ENCODE measurements at places on chromosomes 3 and 15.
A peak's percentile ranks its signal among the peaks of the same experiment; 100 is the strongest.

DNA sequence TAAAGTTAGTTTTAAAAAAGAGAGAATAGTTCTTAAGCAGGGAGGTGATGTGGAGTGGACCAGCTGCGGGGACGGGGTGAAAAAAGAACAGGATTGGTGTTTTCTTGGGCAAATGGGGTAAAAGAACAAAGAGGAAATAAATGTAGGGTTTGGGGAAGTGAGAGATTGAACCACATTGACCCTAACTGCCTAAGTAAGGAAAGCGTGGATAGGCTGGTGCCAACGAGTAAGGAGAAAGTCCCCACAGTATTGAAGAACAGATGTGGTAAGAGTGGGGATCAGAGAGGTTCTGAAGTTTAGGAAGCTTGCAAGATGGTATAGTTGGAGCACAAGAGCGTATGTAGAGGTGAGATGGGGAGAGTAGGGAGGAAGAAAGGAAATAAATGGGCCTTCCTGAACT lies 17.0 kb downstream of the IREB2 start:
- DNase-seq, result no peak

DNA sequence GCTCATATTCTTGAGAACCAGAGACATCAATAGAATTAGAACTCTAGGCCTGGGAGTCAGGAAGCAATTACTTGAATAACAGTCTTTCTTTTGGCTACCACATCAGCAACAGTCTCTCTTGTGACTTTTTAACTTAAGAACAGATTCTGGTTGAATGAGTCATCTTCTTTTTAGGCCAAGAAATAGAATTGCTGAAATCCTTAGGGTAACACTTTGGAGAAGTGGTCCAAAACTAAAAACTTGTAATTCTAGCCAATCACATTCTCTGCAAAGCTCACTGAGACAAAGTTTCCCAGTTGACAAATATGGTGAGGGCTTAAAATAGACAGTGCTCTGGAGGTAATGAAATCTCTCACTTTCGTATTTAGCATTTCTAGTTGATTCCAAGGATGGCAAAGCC lies 238.0 kb downstream of the SHOX2 start:
- no peak for DNase-seq

- no peak for DNase-seq
These were observed 46.3 kb upstream of the CDV3 start for GRCh38 chr3:133527081-133527715.

- DNase-seq, result no peak
These were observed 8.5 kb upstream of the USP3 start for GRCh38 chr15:63495780-63496488.

GRCh38 chr15:32918547-32918946 lies 200.7 kb downstream of the GREM1 start:
- no peak for DNase-seq

DNA sequence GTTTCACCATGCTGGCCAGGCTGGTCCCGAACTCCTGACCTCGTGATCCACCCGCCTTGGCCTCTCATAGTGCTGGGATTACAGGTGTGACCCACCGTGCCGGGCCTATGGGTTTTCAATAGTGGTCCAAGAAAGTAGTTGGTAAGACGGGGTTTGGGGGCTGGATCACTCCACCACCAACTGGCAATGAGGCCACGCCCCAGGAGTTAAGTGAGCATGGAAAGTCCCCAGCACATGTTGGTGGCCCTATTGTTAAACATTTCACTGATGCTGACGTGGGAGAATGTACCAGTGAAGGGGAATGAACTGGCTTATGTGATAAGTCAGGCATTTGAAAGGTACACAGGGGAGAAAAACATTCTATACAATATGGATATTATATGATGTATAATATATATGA lies 80.4 kb downstream of the CHRD start:
- DNase-seq, result no peak

- no peak for DNase-seq
These were observed 32.6 kb downstream of the ALS2CL start for GRCh38 chr3:46660543-46661523.

DNA sequence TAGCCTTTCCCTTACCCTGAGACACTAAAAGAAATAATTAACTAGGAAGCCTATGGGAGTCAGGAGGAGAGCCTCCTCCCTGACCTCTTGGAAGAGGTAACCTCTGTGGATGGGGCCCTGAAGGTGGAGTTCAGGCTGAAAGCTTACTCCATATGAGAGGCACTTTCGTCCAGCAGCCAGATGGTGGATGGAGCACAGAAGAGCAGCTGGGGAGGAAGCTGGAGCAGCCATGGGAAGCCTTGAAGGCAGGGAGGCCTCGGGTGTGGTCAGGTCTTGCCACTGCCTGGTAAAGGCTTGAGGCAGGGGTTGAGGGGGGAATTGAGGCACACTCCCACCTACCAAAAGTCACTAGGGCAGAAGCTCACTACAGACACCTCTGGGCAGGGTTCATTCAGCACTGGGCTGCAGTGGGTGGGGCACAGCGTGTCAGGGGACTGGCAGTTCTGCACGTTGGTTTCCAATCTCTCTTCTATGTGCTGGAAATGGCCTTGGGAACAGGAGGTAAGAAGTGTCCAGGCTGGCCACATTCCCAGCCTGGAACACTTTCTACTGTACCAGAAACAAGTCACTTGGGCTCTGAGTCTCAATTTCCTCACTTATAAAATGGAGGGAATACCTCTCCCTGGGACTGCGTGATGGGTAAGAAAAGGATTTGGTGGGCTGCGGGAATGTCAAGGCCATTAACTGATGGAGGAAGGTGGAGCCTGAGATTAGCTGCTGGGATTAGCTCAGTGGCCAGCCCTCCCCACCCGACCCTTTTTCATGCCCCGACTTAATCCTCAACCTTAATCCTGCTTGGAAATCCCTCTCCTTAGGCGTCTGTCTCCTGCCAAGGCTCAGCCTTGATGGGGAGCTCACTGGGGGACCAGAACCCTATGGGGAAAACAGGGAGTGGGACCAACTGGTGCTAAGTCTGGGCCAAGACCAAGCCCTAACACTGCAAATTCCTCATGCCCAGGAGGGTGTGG lies 5.4 kb downstream of the PCBP4 start:
- no peak for DNase-seq

DNA sequence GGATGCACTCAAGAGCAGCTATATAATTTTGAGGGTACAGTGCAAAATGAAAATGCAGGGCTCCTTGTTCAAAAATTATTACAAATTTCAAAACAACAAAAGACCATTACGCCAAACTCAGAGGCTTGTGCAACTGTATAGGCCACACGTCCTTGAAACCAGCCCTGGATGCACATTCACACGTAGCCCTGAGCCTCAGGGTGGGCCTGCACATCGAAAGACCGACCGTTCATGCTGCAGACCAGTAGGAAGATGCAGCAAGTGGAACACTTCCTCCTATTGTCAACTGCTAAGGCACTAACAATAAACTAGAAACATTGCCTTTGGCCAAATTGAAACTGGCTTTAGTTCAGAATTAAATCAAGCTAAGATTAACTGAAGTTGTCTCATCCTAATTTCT lies 174.7 kb downstream of the SHOX2 start:
- no peak for DNase-seq

DNA sequence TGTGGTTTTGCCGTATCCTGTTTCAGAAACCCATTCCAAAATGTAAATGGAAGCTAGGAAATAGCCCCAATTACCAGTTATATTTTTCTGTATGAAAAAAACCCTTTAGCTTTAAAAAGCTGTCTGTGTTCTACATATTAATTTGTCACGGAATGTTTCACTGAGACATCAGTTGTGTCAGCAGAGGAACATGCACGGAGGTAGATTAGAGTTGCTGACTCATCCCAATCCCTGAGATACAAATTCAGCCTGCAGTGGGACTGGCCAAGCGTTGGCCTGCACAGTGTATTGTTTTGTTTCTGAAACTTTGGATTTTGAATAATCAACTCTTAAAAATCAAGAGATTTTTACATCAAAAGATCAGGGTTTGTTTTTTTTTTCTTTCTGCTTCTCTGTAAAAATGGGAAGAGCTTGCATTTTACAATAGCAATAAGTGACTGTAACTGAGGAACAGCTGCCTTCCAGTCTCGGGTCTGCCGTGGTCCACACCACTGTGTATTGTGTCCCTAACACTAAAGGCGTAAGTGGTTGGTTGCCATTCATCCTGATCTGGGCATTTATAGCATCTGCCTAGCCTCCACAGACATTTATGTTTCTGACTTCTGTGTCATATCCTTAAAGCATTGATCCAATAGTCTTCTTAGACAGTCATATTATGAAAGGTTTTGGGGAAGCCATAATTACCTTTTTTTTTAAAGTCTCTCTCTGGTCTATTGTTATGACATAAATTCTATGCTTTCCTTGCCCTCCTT lies 218.1 kb downstream of the ADAMTSL3 start:
- no peak for DNase-seq

GRCh38 chr15:49044002-49044401 lies 2.2 kb downstream of the SECISBP2L start:
- DNase-seq, result no peak

- no peak for DNase-seq
These were observed 535 bp downstream of the C2CD4B start for GRCh38 chr15:62164396-62165103.

GRCh38 chr3:156847752-156848448 lies 21.7 kb downstream of the LEKR1 start:
- DNase-seq, result no peak

GRCh38 chr15:37094915-37095711 lies 5.2 kb downstream of the MEIS2 start:
- no peak for DNase-seq

- DNase-seq, result no peak
These were observed 69.7 kb upstream of the ARNT2 start for GRCh38 chr15:80334521-80334920.

GRCh38 chr3:127722091-127722784 lies 49.5 kb downstream of the ABTB1 start:
- no peak for DNase-seq

DNA sequence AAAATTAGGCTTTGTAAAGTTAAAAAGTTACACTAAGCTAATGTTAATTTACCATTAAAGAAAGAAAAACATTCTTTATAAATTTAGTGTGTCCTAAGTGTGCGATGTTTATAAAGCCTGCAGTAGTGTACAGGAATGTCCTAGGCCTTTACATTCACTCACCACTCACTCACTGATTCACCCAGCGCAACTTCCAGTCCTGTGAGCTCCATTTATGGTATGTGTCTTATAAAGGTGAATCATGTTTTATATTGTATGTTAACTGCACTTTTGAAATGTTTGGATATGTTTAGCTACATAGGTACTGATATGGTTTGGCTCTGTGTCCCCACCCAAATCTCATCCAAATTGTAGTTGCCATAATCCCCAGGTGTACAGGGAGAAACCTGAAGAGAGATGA lies 549.7 kb upstream of the EPHA6 start:
- no peak for DNase-seq

GRCh38 chr3:163891771-163892170 lies 1186.5 kb downstream of the SI start:
- no peak for DNase-seq

DNA sequence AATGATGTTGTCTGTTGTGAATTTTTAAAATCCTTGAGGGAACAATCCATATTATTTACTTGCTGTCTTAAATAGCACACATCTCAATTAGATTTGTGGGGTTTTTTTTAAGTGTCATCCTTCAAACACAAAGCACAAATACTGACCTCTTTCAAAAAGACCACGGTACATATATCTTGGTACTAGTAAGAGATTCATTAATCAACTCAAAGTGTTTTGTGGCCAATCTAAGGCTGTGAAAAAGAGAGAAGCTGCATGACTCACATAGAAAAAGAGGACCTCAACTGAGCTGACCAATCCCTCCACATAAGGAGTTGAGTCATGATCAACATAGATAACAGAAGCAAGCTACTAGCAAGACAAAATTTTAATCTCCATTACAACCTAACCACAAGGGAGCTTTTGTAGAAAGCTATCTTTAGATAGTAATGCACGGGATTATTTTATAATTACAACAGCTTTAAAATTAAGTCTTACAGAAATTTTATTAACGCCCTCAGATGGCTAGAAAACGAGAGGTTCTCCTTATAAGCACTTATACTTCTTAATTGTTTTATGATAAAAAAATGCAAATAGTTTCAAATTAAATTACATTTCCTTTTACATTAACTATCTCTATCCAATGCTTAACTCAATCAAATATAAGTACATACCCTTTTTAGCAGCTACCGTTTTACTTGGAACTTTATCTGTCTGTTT lies 60.5 kb downstream of the TOP2B start:
- no peak for DNase-seq

DNA sequence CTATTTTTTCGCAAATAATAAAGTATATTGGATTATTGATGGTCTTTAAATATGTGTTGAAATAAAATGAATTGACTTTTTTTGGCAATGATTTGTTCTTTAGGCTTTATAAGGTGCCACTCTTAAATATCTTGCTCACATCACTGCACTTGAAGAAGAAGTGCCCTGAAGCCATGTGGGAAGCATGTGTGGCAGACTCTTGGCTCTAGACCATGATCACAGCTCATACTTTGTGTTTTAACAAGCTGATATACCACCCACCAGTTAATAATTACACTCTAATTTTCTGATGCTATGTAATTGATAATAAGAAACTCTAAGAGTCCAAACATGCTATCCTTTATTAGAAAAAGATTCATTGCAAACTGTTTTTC lies 52.1 kb upstream of the TGFBR2 start:
- no peak for DNase-seq

DNA sequence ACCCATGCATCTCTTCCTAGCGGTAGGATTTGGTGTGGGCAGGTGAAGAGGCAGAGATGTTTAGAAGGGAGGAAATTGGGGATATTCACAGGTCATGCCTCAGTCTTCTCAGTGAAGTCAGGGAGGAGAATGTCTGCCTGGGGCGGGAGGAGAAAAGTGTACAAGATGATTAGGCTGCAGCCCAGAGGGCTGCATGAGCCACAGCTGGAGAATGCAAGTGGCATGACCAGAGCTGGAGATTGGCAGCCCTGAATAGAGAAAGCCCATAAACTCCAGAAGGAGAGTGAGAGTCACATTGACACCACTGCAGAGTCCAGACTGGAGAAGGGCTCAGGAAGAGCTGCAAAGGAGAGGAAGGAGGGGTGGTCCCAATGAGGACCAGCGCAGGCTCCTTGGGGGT lies 22.6 kb downstream of the PDHB start:
- no peak for DNase-seq

- DNase-seq, result peak; percentile 85
These were observed 17.7 kb downstream of the CPN2 start for GRCh38 chr3:194333212-194333980.

DNA sequence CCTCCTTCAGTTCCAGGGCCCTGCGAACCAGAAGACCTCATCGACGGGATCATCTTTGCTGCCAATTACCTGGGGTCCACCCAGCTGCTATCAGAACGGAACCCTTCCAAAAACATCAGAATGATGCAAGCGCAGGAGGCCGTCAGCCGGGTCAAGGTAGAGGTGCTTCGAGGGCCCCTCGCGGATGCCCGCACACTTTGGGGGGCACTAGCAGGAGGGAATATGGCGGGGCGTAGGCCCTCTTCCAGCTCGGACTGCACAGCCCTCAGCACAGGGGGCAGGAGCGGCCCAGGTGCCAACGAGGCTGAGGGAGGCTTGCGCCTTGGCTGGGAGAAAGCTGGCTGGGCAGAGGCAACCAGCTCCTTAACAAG lies 176.6 kb downstream of the NSMCE3 start:
- no peak for DNase-seq

DNA sequence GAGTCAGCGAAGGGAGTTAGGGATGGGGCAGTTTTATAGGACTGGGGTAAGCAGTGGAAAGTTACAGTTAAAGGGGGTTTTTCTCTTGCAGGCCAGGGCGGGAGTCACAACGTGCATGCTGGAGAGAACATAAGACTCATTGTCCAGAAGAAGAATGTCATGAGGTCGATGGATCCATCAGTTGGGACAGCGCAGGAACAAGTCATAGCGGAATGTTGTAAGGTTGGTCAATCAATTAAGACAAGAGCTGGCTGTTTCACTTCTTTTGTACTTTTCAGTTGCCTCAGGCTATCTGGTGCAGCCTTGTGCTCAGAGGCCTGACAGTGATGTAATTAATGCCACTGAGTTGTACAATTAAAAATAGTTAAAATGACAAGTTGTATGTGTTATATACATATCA lies 165.6 kb downstream of the OCA2 start:
- no peak for DNase-seq

Data from stimulated activated CD8-positive, alpha-beta memory T cell treated with anti-CD3 and anti-CD28 coated beads, Interleukin-7, amount 100 ng/mL, for 1 hour (primary cell).